ENCODE measurements at places on chromosomes 3 and 15.

- DNase-seq: no peak
Observed at GRCh38 chr3:105065895-105066839, 300.5 kb upstream of the ALCAM start.

GRCh38 chr3:88985491-88985890 is 121.9 kb upstream of the EPHA3 start:
- DNase-seq: no peak

- no peak for DNase-seq
Observed at GRCh38 chr3:46934072-46934471, 42.5 kb downstream of the CCDC12 start.

DNA sequence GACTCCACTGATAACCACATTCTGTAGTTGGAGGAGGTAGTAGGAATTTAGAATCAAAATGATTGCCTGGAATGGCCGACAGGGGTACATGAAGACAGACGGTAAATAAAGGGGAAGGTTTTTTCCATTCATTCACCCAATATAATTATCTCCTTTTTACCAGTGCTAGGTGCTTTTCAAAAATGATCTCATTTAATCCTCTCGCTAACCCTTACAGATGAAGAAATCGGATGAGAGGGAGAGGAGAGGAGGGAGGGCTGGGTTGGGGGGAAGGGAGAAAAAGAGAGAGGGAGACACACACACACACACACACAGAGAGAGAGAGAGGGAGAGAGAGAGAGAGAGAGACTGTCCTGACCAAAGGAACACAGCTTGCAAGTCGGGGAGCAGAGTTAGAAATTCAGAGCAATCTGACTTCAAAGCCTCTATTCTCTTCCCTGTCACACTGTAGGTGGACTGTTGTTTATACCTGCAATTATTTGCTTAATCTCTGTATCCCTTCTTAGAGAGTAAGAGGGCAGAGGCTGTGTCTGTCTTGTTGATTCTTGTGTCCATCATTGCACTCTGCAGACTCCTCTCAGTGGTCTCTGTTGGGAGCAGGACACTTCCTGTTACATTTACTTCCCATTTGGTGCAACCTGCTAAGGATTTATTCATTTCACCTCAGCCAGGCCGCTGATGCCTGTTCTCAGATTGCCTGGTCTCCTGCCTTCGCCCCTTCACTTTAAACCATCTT is 18.7 kb upstream of the PAQR9 start:
- no peak for DNase-seq

DNA sequence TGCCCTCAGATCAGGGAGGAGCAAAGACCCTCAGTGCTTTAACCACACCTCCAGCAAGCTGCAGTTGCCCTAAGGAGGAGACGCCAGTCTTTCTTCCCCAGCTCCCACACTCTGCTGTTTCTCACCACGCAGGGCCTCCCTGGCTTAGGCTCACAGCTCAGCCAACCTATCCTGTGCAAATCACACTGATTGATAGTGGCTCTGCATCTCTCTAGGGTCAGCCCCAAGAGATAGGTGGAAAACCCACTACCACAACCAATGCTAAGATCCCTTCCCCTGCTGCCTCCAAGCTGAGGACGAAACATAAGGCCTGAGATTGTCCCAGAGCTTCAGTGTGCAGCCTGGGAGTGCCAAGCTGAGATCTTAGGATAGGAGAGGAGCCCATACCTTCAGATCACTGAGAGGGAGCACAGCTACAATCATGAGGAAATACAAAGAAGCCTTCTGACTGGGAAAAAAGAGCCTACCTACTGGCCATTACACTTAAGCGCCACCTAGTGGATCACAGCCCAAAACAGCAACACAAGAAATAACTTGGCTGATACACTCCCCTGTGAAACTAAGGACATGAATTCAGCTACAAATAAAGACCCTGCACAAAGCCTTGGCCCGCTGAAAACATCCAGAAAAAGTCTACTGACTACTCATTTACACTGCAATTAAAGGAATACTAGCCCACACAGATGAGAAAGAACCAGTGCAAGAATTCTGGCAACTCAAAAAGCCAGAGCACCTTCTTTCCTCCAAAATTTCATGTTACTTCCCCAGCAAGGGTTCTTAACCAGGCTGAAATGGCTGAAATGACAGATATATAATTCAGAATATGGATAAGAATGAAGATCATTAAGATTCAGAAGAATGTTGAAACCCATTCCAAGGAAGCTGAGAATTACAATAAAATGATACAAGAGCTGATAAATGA is 271.5 kb upstream of the DCBLD2 start:
- peak; percentile 13 for DNase-seq

GRCh38 chr3:133277813-133278212 is 122.0 kb upstream of the BFSP2 start:
- no peak for DNase-seq

DNA sequence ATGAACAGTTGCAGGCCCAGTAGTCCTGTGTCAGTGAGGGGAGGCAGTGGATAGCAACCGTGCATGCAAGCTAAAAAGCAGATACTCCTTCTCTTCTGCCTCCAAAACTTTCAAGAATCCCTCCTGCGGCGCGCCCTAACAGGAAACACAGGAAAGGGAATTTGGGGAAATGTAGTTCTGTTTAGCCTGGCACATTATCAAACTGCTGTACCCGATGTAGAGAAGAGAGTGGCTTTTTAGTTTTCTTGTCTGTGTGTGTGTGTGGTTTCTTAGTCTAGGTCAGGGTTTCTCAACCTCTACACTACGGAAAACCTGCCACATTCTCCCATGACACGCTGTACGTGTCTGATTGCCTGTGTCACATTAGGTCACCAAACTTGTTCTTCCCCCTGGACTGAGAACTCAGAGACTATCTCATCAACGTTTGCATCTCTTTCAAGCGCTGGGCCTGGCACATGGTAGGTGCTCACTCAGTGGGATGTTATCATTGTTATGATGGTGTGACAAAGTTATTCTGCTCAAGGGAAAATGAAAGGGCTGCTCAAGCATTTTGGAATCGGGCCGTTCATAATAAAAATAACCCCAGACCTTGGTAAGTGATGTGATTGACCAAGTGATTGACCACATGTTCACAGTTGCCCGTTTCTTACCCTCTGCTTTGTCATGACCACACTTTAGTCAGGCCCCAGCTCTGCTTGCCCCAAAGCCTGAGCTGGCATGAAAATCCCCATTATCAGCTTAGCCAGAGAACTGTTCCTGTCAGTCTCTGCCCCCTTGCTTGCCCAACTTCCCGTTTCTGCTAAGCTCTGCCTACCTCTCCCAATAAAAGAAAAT is 33.2 kb downstream of the TM4SF4 start:
- no peak for DNase-seq

- DNase-seq: no peak
Observed at GRCh38 chr15:43105077-43105736, 631 bp downstream of the UBR1 start.

DNA sequence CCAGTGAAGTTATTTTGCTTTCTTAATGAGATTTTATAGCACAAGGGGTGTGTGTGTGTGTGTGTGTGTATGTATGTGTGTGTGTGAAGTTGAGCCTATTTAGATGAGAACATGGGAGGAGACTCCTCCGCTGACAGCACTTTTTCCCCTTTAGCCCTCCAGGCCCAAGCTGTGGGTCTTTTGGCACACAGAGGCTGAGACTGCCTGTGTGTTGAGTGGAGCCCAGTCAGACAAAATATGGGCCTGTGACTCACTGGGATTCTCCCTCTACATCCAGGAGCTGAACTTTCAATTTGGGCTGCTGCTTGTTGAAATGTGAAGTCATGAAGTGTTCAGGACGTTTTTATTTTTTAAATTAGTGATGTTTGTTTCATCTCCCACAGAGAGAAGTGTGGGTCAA is 108.0 kb downstream of the MFSD1 start:
- DNase-seq: no peak

DNA sequence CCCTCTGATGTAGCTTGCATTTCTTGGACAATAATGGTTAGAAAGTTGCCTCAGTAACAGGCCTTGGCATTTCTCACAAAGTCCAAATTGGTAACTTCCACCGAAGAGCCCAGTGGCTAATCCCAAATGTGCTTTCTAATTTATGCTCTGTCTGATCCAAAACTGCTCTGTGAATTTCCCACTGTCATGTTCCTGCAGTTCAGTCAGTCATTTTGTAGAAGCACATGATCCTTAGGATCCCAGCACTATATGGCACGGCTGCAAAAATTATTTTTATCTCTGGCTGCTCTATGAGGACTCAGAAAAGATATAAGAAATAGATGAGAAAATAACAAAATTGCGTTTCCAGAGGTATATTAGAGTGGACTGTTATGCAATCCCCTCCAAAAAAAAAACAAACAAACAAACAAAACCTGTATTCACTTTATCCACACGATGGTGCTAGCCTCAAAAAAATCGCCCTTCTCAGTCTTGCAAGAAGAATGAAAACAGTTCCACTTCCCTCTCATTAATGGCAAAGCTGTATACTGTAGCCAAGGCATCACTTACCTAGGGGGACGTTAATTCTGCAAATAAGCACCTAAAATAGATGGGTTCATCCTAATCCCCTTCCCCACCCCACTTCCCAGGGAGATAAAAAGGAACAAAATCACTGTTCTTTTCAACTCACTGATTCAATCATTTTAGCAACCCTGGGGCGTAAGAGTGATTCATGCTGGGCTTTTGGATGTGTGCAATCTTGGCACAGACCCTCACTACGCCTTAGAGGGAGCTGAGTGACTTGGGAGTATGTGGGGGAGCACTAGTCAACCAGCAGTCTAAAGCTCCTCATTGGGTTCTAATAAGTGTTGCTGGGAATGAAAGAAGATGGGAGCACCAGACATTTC is 61.3 kb downstream of the TMCO5A start:
- DNase-seq: peak; percentile 68

DNA sequence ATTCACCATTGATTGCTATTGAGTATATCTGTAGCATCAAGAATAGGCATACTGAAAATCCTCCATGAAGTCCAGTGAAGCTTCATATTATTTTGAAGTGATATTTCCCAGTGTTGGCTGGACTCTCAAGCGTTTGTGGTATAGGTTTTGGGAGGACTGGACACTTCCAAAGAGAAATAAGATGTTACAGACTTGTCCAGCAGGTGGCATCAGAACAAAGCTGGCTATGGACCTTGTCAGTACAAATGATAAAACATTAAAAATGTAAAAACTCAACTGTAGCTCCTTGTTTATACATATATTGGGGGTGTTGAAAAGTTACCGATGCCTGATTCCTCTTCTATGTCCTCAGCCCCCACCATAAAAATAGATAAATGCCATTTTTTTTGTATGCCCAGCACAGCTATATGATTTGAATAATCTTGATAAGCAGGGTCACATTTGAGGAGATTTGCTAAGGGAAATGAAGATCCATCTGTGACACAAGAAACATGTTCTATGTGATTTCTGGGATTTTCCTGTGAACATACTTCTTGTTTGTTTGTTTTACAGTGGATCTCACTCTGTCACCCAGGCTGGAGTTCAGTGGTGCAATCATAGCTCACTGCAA is 54.5 kb upstream of the GOLGA6B start:
- peak; percentile 16 for DNase-seq

GRCh38 chr3:159008401-159008800 is 206.5 kb downstream of the MFSD1 start:
- no peak for DNase-seq

DNA sequence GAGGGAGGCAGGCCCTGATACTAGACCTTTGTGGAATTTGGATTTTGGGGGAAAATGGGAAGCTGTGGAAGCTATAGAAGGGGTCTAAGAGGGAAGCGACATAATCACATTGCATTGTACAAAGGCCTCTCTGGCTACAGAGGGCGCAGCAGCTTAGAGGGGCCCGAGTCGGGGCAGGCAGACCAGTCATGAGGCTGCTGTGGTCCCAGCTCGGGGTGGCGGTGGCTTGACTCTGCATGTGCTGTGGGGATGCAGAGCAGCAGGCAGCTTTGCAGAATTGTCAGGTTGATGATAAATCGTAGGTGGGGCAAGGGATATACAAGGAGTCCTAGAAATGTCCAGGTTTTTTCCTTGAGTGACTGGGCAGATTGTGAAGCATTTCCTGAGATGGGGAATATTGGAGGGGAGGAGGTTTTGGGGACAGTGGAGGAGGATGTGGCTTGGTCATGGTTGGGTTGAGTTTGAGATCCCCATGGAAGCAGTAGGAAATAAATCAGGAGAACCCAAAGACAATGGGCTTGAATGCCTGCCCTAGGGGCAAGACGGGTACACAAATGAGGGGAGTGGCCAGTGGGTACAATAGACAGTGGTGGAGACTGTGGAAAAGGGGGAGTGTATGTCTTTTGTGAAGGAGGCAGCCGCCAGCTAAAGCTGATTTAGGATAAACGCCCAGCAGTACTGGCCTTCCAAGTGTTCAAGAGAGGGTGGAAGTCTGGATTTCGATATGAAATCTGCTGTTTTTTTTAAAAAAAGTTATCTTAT is 94.1 kb downstream of the HMG20A start:
- DNase-seq: no peak

DNA sequence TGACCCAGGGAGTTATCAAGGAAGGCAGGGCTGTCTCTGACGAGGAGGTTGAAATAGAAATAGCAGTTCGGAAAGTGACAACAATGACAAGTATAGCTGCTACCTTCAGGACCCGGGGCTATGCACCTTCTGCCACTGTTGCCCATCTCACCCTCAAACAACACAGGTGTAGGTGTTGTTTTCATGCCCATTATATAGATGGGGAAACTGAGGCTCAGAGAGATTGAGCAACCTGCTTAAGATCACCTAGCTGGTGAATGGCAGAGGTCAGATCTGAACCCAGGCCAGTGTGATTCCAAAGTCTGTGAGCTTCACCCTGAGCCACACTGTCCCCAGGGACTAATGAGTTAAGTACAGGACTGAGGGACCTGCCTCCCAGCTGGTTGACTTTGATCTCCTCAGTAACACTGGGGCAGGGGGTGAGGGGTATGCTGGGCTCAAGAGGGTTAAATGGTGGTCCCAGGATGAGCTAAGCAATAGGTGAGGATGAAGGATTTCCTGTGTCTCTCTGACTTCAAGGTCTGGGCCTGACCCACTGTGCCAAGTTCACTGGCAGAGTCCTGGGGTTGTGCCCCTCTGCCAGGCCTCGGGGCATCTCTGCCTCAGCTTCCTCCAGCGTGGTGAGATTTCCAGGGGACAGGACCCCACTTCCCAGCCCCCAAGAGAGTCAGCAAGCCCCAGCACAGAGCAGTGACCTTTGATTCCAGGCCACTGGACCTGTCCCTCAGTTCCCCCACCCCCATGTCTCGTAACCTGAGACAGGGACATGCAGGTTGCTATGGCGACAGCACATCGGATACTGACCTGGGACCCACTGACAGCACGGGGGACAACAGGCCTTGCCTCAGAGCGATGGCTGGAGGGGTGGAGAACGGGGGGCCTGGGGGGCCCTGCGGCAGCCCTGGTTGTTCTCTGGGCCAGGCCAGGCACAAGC is 35.0 kb downstream of the ATP2B2 start:
- no peak for DNase-seq

DNA sequence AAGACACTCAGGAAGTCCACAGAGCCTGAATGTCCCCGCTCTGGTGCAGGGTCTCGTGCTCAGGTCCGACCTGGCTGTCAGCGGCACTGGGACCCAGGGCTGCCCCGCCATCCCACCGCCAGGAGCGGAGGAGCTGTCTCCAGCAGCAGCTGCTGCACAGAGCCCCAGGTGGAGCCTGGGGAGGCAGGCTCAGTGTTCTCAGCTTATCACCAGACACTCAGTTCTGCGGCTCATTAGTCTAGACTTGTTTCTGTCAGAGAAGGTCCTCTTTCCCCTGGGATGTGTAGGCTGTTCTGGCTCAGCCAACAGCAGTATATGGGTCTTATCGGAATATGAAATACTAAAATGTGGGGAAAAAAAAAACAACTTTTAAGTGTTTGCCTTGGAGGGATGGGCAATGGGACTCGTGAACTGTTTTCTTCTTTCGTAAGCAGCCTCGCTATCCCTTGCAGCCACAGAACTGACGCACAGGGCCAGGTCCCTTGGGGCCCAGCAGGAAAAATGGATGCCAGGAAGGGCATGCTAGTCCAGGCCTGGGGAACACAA is 75.9 kb downstream of the KLF13 start:
- no peak for DNase-seq

- no peak for DNase-seq
Observed at GRCh38 chr15:52726195-52726594, 47.0 kb upstream of the ATOSA start.

Data from forelimb muscle (tissue), 1 donor.